ENCODE measurements at places on chromosomes 2 and 18.

DNA sequence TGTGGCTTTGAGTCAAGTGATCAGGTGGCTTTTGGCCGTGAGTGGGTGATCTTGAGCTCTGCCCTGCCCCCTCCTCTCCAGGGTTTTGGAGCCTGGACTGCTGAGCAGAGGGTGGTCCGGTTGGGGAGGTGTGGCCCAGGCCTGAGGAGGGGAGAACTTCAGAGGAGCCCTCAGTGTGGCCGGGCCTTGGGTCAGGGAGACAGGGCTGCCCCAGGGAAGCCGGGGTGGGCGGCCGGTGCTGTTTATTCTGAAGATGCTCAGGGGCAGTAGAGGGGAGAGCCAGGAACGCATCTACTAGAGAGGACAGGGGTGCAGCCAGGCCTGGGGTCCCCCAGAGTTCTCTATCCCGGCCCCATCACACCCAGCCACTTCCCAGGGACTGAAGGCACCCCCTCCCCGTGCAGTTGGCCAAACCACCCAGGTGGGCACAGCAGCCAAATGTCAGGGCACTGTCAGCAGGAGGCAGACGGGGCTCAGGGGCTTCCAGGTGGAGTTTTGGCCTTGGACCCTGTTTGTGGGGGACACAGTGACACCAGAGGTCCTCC, 963 bp downstream of the ERFE start:
- no peak for DNase-seq

- no peak for DNase-seq
Observed at GRCh38 chr2:75807992-75808391, 97.3 kb upstream of the GCFC2 start.

GRCh38 chr2:241136661-241137260, 12.5 kb downstream of the PASK start:
- DNase-seq, result no peak

- no peak for DNase-seq
Observed at GRCh38 chr2:223049356-223049755, 2.6 kb upstream of the KCNE4 start.

DNA sequence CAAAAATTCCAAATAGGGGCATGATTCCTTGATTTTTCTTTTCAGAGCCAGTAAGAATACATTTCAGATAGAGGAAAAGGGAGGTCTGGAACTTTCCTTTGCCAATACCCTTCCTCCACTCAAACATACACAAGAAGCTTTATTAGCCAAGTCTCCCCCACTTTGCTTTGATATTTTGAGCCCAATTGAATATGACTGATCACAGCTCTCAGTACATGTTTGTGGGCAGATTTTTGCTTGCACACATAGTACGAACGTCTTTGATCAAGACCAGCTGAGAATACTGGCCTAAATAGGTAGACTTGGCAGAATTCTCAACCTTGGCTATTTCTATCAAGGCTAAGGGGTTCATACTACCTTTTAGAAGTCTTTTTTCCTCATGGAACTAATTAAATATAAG, 148.8 kb upstream of the PGAP1 start:
- DNase-seq, result no peak

DNA sequence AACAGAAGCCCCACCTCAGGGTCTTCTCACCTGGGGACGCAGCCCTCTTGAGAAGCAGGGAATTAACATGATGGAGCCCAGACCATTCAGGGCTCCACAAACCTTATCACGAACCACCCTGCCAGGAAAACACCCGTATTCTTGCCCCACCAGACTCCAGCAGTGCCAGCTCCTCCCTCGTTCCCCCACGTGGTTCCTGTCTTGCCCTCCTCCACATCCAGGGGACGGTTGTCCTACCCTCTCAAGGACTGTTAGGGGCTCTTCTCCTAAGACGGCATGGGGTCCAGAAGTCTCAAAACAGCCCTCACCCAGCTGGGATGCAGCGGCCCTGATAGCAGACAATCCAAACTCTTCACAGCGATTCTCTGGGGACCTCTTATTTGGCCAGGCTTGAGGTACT, 372.2 kb upstream of the HS6ST1 start:
- no peak for DNase-seq

DNA sequence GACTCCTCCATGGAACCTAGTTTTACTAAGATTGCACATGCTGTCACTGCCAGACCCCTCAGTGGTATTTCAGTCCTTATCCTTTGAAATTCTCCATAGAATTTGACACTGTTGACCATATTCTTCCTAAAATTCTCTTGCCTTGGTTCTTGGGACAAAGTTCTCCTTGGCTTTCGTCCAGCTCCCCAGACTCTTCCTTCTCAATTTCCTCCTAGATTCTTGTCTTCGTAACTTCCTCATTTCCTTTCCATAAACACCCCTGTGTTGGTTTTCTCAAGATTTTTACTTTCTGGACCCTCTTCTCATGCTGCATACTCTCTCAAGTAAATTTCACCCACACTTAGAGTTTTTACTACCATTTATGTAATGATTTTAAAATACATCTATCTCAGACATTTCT, 96.6 kb upstream of the TWSG1 start:
- no peak for DNase-seq

DNA sequence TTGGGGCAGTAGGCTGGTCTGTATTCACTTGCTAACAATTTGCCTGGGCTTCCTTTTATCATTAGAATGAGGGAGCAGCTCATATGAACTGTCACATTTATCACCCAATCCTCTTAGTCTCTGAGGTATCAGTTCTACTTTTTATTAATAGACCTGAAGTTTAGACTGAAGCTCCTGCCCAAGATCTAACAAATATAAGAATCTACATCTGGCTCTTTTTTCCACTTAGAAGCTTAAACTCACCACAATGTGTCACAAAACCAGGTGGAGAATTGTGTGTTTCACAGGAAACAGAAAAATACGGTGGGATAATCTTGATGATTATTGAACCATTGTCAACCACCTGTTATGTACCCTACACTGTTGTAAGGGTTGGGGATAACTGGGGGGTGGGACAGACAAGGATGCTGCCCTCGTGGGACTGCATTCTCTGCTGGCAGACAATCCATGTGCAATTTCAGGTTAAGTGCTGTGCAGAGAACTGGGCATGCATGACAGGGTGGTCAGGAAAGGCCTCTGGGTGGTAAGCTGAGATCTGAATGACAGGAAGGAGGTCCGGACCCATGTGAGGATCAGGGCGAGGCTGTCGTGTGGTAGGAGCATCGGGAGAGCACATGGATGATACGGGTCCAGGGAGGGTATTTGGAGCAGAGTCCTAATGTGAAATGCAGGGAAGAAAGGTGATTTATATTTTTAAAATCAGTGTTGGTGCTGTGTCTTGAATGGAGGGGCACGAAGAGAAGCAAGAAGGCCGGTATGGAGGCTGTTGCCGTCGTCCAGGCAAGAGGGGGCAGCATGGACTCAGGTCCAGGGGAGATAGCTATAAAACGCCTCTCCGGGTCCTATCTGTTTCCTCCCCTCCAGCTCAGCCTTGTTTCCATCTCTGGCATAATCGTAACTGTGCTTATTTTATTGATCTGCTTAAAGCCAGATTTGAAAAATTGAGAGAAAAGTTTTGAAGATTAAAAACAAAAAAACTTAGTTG, 17.6 kb downstream of the MYL12B start:
- DNase-seq, result no peak

DNA sequence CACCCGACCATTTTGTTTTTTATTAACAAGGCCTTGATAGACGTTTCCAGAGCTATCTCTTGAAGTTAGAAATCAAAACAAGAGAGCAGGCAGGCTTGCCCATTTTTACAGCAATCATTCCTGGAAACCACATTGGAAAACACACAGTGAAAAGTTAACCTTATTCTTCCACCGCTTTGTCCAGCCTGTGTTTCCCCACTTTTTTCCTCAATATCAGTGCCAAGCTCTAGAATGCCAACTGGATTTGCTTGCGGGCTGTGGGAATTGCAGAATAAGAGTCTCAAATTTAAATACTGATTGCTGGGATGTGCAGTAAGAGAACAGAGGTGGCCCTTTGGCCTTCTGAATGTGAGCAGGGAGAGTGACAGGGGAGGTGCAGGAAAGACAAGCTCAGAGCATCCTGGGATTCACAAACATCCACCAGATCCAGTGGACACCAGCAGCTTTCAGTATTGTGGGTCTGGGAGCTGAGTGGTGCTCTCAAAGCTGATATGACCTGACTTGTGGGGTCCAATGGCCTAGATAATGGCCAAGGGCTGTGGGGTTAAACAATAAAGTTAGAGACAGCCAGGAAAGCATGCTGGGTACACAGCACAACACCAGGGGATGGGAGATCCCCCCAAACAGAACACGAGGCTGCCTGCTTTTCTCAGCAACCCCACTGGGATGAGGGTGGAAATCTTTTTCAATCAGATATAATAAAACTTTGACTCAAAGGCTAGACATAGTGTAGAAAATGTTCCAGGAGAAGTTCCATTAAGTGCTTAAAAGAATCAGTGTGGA, 15.5 kb downstream of the CYP1B1 start:
- DNase-seq, result no peak

DNA sequence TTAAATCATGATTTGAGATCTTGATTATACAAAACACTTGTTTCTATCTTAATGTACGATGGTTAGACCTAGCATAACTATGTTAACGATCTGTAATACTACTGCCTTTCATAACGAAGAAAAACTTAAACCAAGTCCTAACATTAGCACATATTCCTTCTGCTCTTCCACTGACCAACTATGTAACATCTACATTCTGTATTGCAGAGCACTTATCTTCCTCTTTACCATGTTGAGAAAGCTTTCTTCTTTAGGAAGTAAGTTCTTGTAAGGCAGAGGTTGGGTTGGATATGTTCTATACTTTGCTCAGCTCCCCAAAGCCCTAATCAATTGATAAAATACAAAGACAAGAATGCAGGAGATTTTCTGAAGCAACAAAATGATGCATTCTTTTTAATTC, 7.9 kb upstream of the ZNF407 start:
- no peak for DNase-seq

DNA sequence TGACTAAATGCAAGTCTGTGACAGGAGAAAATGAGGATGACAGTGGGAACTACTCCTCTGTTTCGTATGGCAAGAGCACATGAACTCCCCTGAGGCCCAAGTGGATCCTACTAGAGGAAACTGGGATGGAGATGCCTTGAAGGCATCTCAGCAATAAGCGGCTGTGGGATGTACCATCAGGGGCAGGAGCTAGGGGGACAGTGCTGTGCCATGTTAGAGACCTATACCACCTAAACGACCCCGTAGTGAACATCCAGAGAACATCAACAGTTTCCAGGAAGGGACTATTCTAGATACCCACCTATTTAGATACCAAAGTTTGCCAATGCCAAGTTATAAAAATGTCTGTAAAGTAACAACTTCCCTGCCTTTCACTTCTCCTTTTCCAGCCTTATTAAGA, 860.8 kb upstream of the ACVR2A start:
- no peak for DNase-seq

DNA sequence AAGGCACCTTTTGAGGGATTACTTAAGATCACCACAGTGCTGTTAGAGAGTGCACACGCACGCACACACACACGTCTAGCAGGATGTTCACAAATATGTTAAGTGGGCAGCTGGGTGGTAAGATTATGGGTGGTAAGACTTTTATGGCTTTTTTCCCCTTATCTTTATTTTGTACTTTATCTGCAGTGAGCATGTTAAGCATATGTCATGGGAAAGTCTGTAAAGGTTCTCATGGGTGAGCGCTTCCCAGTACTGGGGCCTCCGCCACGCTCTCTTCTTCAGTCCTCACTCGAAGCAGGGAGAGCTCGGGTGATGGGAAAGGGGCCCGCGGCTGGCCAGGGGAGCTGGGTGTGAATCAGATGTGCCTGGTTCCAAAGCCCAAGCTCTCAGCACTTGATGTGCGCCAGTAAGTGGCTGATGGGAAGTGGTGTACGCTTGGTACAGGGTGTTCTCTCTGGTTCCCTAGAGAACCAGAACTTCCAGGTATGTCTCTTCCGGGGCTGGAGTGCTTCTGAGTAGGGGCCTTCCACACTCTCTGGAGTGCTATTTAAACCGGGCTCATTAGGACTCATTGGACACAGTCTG, 83.9 kb upstream of the YWHAQ start:
- DNase-seq, result no peak

Measured in effector CD8-positive, alpha-beta T cell (primary cell).